ENCODE measurements at places on chromosomes 11 and 22.

- no peak for DNase-seq
Observed at GRCh38 chr11:100556781-100557180, 130.3 kb upstream of the ARHGAP42 start.

DNA sequence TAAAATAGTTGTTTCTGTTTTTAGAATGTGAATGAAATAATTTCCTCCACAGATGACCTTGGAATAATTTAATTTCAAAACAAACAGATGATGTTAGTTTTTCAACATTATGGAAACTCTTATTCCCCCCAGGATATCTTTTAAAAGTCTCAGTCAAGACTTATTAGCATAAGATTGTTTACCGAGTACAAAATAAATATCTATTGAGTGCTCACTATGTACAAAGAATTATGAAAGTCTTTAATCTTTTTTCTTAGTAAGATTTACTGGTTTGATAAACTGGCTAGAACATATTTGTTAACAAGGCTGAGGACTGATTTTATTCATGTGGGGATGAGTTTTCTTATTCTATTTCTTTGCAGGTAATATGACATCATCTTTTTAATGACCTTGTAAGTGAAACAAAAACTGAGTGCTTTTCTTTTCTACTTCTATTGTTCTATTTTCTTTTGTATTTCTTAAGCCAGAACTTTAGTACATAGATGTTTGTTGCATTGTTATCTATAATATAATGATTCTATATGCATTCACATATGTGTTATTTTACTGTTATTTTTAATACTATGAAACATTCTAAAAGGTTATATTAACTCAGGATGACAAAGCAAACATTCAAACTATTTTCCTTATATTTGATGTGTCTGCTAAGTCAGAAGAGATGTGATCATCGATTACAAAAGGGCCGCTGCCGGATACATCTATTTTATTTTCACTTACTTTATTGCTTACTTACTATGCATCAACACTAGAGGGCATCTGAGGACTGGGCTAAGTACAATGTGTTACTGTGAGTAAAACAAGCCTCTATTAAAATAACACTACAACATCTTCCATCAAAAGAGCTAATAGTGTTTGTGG, 111.0 kb upstream of the ARHGAP42 start:
- DNase-seq: no peak

DNA sequence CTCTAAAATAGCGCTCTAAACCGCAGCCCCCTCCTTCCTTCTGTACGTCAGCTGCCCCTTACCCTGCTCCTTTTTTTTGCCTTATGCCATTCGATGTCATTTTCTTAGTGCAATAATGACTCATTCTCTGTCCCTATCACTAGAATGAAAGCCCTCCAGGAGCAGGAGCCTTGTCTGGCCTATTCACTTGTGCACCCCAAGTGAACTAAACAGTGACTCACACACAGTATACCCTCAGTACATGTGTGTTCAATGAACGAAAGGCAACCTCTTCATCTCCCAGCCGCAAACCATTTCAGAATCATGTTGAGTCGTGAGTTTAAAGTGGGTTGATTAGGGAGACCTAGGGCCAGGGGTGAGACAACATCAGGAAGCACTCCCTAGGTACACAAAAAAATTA, 50.7 kb upstream of the SPATA19 start:
- no peak for DNase-seq

DNA sequence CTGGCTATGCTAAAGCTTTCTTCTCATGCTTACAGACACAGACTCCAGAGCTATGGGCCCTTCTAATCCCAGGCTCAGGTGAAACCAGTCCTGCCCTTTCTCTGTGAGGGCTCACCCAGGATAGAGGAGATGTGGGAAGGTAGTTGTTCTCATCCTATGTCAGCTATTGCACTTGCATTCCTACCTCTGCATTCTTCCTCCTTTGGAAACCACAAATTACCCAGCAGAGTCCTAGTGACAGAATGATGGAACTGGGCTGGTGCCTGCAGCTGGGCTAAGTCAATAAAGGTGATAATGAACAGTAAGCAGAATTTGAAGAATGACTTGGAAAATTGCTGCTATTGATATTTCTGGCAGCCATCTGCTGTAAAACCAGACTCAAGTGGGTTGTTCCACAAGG, 560.0 kb downstream of the TMEM135 start:
- no peak for DNase-seq

GRCh38 chr11:113394919-113395318, 7.3 kb downstream of the ANKK1 start:
- no peak for DNase-seq

DNA sequence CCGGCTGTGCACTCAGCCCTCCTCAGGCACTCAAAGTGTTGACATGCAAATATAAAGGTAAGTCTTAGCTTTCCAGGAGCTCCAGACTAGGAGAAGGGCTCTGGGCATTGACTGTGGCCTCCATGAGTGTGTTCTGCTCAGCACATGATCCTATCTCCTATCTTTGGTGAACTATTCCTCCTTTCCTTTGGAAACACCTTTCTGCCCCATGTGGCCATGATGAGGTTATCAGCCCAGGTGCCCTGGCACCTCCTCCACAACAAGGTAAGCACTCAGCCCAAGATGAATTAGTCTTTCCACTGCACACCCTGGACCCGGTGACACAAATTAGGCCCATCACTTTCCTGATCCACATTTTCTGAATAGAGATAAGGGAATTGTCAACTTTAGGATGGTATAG, 37.9 kb upstream of the LMO1 start:
- no peak for DNase-seq

DNA sequence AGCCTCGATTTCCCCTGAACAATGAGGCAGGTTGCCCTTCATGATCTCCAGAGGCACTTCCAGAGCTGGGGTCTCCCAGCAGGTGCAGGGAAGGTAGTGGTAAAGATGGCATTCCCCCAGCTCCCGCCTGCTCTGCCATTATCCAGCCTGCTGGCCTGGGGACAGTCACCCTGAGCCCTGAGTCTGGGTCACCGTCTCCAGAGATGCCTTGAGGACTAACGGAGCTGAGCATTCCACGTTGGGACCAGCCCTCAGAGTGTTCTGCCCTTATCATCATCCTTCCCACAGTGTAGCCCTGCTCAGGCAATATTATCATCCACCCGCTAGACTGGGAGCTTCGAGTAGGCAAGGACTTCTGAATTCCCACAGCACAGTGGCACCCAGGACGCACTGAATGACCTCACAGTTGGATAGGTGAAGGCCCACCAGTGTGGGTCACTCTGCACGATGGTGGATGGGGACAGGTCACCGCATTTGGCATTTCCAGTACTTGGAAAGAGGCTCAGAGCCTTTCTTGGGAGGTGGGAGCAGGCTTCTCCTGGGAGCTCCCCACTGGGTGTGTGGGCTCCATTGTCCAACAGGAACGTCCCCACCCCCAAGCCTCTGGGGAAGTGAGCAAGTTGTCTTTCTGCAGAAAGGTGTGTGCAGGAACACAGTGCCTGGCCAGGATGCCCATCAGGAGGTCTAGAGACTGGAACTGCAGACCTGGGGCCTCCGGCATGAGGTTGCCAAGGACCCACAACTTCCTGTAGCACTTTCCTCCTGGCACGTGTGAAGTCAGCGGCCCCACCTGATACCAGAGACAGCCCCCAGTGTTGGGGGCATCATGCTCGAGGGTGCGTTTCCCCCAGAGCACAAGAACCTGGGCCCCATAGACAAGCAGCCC, 51.4 kb upstream of the WNT7B start:
- no peak for DNase-seq

DNA sequence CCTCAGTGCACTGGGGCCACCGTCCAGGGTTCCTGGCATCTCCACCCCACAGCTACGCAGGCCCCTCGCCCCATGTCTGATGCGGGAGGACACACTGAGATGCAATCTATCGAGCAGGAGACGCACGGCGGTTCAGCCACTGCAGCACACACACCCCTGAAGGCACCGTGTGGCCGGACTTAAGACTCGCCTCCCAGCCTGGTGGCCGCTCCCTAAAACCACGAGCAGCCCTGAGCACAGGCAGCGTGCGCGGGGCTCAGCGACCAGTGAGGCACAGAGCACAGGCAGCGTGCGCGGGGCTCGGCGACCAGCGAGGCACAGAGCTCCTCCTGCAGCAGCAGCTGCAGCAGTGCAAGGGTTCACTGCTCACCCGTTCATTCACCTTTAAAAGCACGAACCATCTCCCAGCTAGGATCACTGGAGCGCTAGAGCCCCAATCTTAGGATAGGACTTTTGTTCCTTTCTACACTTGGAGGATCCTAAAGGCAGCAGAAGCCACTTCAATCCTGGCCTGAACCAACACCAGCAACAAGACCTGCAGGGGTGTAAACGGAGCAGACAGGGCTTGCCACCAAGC, 31.4 kb downstream of the TOLLIP start:
- DNase-seq: no peak

DNA sequence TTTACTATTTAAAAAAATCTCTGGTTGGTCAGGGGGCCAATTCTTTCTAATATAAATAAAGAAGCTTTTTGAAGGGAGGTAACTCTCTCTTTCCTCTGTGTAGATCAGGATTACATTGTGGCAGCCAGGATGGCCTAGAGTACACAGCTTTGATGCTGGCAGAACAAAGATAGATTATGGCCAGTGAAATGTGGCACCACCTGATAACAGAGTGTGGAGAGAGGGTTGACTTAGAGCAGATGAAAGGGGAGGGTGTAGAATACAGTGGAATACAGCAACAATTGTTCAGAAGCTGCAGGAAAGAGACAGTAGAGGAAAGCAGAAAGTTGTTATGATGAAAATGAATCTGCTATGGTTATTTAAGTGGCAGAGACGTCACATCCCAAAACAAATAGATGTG, 99.0 kb downstream of the FAR1 start:
- no peak for DNase-seq

DNA sequence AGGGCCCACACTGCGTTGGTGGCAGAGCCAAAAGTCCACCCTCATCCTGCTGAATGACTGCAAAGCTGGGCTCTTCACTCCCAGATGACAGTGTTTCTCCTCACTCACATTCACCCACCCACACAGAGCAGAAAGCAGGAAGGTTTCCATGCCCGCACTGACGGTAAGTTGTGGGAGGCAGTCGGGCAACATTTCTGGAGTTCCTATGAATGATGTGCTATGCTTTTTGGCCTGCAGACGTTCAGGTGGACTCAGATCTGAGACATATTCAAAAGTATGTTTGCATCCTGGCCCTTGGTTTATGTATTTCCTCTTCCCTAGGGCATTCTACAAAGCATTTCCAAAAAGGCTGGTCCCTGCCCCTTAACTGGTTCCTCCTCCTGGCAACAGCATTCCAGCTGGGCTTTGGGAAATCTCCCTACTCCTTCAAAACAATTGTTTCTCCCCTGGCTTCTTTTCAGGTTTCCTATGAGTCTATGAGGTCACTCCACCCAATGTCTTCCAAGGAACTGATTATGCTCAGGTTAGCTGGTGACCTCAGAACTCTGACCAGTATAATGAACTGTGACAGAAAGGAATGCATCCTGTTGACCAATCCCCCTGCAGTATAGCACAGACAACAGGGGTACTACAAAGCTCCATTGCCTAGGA, 36.4 kb downstream of the PACSIN2 start:
- no peak for DNase-seq

GRCh38 chr22:43734370-43735150, 77.5 kb downstream of the EFCAB6 start:
- DNase-seq: no peak

- no peak for DNase-seq
Observed at GRCh38 chr11:117872975-117873827, 3.3 kb downstream of the FXYD6 start.

GRCh38 chr11:115751243-115752015, 247.2 kb upstream of the CADM1 start:
- DNase-seq: no peak

DNA sequence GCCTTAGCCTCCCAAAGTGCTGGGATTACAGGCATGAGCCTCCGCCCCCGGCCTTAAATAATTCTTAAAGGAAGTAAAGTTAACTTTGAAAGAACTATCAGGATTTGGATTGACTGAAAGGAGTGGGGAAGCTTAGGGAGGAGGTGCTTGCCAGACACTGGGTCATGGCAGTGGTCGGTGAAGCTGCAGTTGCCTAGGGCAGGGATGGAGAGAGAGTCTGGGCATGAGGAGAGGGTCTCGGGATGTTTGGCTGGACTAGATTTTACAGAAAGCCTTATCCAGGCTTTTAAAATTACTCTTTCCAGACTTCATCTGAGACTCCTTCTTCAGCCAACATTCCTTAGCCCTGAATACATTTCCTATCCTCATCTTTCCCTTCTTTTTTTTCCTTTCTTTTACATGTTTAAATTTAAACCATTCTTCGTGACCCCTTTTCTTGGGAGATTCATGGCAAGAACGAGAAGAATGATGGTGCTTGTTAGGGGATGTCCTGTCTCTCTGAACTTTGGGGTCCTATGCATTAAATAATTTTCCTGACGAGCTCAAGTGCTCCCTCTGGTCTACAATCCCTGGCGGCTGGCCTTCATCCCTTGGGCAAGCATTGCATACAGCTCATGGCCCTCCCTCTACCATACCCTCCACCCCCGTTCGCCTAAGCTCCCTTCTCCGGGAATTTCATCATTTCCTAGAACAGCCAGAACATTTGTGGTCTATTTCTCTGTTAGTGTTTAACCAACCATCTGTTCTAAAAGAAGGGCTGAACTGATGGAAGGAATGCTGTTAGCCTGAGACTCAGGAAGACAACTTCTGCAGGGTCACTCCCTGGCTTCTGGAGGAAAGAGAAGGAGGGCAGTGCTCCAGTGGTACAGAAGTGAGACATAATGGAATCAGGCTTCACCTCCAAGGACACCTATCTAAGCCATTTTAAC, at the start of gene NNMT:
NNMT (plus strand) TSS at position 724 of the 929 bp plus-strand sequence; CDS start at position 882, 158 bp downstream.
- DNase-seq: no peak

DNA sequence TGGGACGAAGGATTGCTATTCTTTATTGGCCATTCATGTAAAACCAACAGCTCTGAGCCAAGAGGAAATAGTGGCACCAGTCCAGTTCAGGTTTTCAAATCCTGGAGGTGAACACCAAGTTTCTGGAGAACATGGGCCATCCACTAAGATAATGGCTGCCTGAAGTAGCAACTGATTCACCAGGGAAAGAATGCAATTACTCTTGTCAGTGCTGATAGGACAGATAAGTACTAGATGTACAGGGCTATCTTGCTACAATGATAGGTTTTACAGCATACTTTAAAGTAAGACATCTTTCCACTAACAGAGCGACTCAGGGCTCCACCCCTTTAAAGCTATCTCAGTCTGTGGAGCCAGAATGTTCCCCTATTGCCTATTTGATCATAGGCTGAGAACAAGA, 36.8 kb upstream of the APOA1 start:
- no peak for DNase-seq

DNA sequence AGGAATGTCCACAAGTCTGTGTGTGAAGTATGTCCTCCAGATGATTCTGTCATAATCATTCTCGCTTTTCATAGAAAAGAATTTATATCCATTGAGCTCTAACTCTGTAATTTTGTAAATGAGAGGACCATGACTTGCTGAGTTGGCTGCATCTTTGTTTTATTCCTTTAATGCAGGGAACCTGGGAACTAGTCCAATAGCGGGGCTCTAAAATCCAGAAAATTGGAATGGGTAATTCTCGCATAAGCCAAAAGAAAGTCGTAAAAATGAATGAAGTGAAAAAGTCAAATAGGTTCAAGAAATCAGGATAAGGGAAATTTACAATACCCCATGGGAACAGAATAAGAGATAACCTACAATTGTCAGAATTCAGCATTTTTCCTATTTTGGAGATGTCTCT, 232.5 kb downstream of the RAB38 start:
- DNase-seq: no peak

All from stimulated activated CD4-positive, alpha-beta T cell treated with anti-CD3 and anti-CD28 coated beads, Interleukin-1b, Interleukin-23, amount 100 ng/mL, for 24 hours (primary cell).